OCI-LY7 (cell line): ENCODE measurements at places on chromosomes 5 and 9.

GRCh38 chr9:35827486-35827885 is 1.0 kb downstream of the FAM221B start:
- DNase-seq, result no peak

DNA sequence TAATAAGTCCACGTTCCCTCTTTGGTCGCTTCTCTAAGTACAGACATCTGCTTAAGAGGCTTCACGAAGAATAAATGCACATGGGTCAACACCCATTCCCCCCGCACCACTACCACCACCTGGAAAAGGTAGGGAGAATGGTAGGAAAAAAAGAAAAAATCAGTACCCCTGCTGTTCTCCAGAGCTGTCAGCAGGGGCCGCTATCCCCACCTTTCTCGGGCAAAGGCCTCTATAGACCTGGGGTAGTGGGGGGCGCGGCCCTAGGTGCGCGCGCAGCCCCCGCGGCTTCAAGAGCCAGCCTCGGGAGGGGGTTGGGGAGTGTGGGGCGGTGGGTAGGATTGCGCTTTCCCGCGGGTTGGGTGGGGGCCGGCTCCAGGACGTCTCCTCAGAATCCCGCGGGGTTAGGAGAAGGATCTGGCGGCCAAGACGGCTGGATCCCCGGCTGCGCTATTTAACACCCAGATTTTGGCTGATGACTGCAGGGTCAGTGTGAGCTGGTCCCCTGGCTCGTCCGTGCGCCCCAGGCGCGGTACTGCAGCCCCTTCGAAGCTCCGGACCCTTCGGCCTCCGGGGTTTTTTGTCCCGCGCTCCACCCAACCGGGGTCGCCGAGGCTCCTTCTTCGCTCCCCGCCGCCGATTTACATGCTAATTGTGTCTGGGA is 1.6 kb upstream of the SEMA6A start:
- peak; percentile 35 for DNase-seq

DNA sequence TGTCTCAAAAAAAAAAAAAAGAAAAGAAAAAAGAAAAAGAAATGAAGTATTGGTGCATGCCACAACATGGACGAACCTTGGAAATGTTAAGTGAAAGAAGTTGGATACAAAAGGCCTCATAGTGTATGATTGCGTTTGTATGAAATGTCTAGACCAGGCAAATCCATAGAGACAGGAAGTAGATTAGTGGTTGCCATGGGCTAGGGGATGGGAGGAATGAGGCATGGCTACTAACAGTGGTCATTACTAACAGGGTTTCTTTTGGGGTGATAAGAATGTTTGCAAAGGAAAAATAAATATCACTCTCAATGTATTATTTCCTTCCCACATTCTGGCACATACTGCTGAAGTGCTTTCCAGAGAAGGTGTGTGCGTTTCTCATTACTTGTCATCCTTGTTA is 44.1 kb downstream of the UGCG start:
- DNase-seq, result no peak

- DNase-seq, result no peak
Observed at GRCh38 chr5:57407391-57407790, 75.2 kb downstream of the ACTBL2 start.

GRCh38 chr5:126656401-126657007 is 55.8 kb downstream of the PHAX start:
- DNase-seq, result peak; percentile 55

- DNase-seq, result no peak
Observed at GRCh38 chr5:143055596-143056338, 285.6 kb downstream of the ARHGAP26 start.

GRCh38 chr5:146633323-146633764 is 117.4 kb upstream of the GPR151 start:
- no peak for DNase-seq

GRCh38 chr5:32076699-32077695 is 97.1 kb downstream of the GOLPH3 start:
- DNase-seq, result peak; percentile 68

DNA sequence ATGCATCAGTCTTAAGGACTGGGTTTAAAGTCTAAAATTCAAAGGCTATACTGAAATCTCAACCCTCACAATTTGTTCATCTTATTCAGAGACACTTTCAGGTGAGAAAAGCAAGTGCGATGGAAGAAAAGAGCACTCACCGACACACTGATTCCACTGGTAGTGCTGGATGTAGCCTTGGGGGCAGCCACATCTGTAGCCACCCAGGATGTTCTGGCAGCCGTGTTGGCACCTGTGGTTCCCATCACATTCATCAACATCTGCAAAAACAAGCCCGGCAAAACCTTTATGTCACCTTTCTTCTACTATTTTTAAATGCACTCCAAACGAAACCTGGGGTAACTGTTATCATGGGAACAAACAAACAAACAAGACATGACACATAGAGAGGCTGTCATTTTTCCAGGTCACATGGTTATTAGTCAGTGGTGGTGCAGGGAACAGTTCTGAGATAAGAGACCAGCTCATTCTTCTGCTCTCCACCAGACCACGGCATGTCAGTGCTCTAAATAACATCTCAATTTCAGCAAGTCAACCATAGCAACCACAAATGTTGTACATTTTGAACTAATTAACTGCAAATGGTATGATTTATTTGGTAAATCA is 188.4 kb downstream of the SLC12A2 start:
- DNase-seq, result no peak

DNA sequence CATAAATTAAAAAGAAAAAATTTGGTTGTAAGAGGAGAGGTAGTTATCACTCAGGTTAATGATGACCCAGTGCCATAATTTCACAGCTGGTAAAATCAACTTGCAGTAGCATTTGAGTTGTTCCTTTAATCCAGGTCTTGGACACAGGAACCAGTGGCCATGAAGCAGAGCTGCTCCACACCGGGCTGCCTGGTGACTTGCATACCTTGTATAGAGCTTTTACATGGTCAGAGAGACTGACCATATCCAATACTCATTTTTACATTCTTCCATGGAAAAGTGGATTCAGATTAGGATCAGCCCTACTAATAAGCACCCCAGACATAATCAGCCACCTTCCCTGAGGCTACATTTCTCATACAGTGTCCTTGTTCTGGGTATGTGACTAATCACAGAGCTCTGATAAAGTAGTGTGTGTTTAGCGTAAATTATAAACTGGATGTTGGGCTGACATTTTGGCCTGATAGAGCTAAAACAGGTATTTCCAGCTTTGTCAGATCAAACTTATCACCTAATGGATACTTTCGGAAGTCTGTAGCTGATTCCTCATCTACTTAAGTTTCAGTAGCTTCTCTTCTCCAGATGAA is 77.0 kb upstream of the ZSWIM6 start:
- no peak for DNase-seq

GRCh38 chr9:89413963-89414638 is 83.8 kb downstream of the SEMA4D start:
- DNase-seq, result no peak

DNA sequence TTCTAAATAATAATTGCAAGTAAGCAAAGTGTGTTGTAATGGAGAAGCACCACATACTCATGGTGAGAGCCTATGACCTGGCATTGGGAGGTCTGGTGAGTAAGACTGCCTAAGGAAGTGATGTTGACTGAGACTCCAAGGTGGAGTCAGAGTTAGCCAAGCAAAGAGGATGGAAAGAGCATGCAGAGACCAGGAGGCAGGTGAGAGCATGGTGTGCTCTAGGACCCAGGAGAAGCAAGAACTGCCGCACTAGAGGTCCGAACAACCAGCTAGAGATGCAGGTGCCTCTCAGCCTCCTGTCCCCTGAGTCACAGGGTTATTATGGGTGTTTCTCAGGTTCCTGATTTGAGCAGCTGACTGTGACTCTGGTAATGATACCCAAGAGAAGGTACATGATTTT is 27.3 kb downstream of the ANP32B start:
- peak; percentile 81 for DNase-seq

DNA sequence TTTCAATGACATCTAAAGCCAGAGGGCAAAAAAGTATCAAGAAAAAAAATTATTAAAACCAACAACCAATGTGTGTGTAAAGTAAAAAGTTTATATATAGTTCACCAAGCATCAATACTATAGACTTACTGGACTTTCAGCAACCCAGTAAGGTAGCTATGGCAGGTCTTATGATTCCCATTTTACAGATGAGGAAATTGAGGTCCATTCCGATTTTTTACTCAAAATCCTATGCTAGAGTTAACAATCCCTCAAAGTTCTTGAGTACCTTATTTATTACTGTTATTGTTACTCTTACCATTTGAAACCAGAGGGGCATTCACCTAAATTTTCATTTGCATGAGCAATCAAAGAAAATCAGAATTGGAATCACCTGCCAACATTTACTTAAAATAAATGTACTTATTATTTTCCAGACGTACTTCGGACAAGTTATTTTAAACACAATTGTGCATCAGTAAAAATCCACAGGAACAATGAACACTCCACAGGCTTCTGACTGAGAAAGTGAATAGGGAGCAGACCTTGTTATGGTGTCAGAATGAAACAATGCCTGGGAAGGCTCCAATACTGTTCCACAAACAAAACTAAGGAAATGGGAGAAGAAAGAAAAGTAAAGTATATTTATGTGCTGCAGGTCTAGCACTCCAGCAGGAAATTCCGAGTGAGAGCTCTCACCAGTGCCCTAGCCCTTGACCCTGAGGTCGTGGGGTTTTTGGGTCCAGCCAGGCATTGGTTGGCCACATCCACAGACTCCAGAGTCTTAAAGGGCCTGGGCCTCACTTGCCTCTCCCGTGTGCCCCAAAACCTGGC is 229.9 kb downstream of the PIK3R1 start:
- DNase-seq, result no peak

- DNase-seq, result no peak
Observed at GRCh38 chr5:120454094-120454798, 9.9 kb upstream of the PRR16 start.

DNA sequence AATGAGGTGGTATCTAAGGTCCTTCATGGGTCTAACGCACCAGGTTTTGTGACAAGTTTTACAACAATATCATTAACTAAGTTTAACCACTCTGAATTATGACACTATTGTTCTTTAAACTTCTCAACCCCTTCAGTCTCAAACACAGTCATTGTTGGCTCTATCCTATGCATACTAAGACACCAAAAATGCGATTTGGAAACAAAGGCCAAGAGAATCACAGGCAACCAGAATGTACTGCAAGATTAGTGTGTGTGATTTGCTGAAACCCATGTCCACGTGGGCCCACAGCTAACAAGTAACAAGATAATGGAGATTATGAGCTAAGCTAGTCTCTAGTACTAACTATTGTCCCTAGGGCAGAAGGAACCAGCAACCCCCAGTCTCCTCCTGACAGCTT is 142.2 kb upstream of the RANBP3L start:
- no peak for DNase-seq

DNA sequence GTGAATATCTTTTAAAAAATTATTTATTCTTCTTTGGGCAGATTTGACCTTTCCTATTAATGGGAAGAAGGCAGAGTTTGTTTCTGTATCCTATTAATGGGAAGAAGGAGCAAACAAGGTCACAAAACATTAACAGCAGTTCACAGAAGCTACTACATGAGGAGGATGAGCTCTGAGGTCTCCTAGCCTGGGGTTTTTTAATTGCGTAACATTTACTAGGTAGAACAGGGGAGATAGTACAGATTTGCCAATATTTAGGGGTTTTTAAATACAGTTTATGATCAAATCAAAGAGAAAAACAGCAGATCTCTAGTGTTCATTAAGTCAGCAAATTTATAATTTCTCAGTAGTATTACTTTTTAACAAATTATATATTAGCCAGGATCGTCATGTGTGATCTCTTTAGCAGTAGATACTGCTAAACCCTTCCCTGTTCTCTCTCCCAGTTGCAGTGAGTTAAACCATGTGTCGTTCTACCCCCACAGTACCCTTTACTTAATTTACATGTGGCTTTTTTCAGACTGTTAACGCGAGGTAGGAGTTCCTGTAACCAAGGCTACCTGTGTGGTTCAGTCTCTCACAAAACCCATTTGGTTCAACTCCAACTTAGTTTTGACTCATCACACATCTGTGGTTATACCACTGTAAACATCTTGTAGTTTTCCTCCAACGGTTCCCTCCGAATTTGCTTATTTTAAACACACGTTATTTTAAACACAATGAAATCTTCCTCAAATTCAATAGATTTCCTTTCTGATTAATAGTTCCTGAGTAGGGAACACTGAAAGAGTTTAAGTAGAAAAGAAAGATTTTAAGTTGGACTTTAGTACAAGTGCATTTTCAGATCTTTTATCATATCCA is 13.3 kb downstream of the SLC25A46 start:
- no peak for DNase-seq

GRCh38 chr9:127773981-127774380 is 4.5 kb downstream of the SH2D3C start:
- DNase-seq, result no peak

- no peak for DNase-seq
Observed at GRCh38 chr9:95000821-95001220, 274.3 kb downstream of the AOPEP start.

DNA sequence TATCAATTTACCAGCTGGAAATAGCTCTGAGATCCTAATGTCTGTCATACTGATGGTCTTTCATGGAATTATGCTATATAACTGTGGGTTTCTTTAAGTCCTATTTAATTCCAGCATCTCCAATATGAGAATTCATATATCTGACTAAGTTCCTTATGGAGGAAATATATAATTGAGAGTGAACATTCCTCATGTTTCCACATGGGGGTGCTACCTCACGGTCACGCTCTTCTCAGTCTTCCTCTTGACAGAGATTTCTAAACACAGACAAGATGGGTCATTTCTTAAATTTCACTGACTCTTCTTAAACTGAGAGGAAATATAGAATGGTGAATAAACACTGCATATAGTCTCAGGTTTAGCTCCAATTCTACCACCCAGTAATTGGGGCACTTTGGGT is 212.1 kb downstream of the SLF1 start:
- DNase-seq, result peak; percentile 37
